ENCODE measurements at places on chromosomes 13 and 19. TPM values are rescaled to one million over a fixed set of nuclear protein-coding genes. Genes with fewer than 3 reads are reported as not detected.

ERICH6B gene
- total RNA-seq: not detected

CABP5 gene
- total RNA-seq: not detected

ASF1B gene
- total RNA-seq: 31.5 TPM

LILRB1 gene
- total RNA-seq: not detected

SCN1B gene
- 19.2 TPM for total RNA-seq

ZNF561 gene
- total RNA-seq: 9.1 TPM

All from A549 treated with Mapracorat at 1 μM for 4 hours (cell line).